ENCODE measurements at places on chromosomes 3 and 15.

GRCh38 chr3:20773320-20773984, 587.4 kb upstream of the SGO1 start:
- no peak for DNase-seq

- DNase-seq: no peak
Measured at GRCh38 chr3:109432833-109433232, 95.5 kb upstream of the DPPA4 start.

GRCh38 chr3:62665627-62666437, 209.4 kb downstream of the CADPS start:
- DNase-seq: peak; percentile 68

DNA sequence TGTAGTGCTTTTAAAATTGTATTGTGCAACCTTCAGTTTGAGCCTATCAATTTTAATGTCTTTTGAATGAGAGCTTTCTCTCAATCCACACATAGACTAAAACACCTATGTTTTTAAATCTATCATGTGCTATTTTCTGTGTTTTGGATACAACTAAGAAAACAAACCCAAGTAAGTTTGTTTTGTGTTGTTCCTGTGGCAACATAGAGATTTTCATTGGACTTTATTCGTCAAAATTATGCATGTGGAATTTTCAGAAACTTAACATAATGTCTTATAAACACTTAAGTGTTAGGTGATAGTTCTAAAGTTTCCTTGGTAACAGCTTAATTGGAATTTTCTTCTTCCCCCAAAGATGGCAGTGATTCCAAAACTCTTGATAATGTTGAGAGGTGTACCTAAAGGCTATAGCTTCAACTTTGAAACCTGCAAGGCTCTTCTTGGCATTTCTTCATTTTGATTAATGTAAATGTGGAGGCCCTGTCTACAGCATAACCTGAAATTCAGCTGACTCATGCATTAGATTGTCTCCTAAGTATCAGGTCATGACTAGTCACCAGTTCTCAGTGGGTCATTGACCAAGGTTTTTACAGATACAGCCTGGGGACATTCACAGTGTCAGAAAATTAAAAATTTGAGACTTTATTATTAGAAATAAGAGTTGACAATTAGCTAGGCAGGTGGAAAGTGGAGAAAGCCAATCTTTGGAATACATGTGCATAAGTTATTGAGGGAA, 44.4 kb downstream of the COL6A5 start:
- no peak for DNase-seq

GRCh38 chr3:134751831-134752230, 43.2 kb upstream of the EPHB1 start:
- no peak for DNase-seq

GRCh38 chr3:60610441-60611112, 640.7 kb downstream of the FHIT start:
- peak; percentile 30 for DNase-seq

GRCh38 chr15:70362886-70363285, 265.2 kb upstream of the TLE3 start:
- DNase-seq: peak; percentile 44

DNA sequence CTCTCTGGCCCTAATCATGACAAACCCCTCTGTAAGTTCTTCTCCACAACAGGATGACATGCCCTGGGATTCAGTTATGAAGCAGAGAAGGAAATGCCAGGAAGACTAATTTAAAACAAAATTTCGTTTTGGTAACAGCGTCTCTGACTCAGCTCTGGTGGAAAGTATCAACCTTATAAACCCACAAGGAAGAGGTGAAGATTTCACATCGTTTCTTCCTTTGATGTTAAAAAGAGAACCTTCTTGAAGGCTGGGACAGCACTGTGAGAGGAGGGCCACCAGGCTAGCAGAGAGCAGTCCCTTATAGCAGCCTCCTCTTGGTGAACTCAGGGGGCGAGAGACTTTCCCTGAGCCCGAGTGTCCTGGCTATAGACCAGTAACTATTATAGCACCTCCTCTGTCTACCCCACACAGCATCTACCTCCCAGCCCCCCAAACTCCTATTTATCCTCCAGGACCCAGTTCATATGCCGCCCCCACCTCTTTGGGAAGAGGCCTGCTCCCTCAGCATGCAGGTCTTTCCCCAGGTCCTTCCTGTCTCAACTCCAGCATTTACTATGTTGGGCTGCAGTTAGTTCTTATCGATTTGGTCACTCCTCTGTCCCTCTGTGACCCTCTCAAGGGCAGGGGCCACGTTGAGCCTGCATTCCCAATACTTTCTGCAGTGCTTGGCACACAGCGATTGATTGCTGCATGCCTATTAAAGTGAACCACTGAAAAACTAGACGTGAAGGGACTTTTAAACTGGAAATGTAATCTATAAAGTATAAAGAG, 321.5 kb upstream of the ICE2 start:
- DNase-seq: no peak

DNA sequence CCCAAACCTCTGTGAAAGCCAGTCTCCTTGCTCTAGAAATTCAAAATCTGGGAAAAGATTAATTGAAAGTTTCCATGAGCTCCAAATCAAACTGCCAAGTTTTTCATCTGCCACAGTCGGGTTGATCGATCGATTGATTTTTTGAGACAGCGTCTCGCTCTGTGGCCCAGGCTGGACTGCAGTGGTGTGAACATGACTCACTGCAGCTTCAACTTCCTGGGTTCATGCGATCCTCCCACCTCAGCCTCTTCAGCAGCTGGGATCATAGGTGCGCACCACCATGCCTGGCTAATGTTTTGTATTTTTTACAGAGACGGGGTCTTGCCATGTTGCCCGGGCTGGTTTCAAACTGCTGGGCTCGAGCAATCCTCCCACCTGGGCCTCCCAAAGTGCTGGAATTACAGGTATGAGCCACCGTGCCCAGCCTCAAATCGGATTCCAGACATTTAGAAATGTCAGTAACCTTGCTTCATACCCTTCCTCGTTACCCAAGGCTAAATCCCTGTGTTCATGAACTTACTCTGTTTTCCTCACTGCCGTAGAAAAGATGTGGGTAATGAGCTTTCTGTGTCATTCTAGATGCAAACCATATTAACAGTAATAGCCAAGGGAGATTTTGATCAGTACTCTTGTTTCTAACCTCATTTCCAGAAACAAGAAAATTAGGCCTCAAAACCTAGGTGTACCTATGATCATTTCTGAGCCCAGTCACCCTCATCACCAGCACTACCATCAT, 105.9 kb upstream of the AKAP13 start:
- DNase-seq: no peak

DNA sequence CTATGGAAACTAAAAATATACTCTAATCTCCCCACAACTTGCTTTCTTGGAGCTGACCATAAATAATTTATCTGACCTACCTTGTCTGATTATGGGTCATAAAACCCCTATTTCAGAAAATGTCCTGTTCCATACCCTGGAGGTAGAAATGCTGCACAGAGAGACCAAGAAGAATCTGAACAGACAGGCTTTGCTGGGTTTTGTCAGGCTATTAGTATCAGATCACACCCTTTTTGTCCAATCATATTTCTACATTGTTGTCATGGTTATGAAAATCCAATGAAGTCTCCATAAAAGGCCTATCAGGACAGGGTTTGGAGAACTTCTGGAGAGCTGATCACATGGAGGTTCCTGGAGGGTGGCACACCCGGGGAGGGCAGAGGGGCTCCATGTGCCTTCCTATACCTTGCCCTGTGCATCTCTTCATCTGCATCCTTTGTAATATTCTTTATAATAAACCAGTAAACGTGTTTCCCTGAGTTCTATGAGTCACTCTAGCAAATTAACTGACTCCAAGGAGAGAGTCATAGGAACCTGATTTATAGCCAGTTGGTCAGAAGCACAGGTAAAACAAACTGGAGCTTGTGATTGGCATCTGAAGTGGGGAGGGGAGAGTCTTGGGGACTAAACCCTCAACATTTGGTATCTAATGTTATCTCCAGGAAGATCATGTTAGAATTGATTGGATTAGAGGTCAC, 58.1 kb downstream of the NGLY1 start:
- DNase-seq: no peak

GRCh38 chr3:51311055-51311454, 74.0 kb upstream of the MANF start:
- no peak for DNase-seq

GRCh38 chr3:126528419-126528799, 4.5 kb downstream of the CHST13 start:
- no peak for DNase-seq

GRCh38 chr3:29335438-29335837, 54.6 kb downstream of the RBMS3 start:
- DNase-seq: peak; percentile 96

DNA sequence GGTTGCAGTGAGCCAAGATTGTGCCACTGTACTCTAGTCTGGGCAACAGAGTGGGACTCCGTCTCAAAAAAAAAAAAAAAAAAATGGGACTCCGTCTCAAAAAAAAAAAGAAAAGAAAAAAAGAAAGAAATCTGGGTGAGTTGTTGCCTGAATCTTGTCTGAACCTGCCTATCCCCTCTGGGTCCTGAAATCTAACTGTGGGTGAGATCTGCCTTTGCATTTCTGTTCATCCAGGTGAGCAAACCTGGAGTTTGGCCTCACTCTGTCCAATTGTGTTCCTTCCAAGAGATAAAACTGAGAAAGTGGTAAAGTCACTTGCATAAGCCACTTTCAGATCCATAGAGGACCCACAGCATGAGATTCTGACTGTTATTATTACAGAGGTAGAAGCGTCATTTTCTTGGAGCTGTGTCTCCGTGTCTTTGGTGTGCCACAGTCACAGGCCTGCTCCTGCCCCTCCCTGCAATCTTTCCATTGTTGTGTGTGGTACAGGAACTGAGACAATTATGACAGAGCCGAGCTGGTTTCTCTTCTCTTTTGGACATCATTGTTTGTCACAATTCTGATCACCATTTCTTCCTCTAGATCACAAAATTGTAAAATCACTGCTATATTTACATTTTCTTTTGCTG, 235.9 kb downstream of the LPP start:
- peak; percentile 39 for DNase-seq

GRCh38 chr3:144107923-144108322, 136.3 kb downstream of the DIPK2A start:
- no peak for DNase-seq

DNA sequence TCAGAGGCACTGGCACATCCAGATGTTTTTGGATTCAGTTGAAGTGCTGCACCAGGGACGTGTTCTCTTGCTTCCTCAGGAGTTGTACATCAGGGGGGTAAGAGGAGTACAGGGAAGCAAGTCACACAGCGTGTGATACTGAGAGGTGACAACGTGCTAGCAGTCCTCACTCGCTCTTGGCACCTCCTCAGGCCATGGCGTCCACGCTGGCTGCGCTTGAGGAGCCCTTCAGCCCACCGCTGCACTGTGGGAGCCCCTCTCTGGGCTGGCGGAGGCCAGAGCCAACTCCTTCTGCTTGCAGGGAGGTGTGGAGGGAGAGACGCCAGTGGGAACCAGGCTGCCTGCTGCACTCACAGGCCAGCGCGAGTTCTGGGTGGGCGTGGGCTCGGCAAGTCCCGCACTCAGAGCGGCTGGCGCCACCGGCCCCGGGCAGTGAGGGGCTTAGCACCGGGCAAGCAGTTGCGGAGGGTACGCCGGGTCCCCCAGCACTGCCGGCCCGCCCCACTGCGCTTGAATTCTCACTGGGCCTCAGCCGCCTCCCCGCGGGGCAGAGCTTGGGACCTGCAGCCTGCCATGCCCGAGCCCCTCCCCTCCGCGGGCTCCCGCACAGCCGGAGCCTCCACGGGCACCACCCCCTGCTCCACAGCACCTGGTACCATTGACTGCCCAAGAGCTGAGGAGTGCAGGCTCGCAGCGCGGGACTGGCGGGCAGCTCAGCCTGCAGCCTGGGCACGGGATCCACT, 64.5 kb downstream of the PLD1 start:
- no peak for DNase-seq

DNA sequence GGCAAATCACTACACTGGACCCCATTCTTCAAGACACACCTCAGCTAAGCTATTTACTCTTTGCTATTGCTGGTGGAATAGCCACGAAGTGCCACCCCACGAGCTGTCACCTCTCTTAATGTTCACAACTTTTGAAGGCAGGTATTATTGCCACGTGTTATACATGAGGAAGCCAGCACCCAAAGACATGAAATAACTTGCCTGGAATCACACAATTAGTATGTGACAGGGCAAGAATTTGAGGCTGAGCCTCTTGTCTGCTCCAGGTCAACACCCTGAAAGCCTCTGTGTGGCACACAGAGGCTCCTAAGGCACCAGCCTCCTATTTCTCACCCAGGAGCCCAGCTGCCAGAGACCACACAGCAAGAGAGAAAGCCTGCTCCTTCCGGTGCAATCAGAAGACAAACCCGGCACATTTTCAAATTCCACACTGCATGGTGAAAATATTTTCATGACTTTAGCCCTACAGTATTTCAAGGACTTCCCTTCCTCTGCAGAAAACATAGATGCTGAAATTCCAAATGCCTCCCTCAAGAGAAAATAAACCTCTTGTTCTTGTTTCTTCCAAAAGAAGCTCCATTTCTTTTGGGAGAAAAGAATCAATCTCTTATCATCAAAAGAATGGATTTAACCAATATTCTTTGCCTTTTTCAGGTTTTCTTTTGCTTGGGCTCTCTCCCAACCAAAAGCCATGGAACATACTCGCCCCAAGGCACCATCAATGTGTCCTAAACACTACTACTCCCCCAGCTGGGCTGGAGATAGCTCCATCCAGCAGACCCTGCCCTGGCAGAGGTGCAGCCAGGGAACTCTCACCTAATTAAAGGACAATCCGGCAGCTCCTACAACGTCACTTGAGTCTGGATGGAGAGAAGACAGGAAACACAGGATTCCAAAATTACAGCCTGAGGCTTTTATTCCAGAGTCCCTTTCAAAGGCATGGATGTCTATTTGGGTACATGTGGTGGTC, 84.7 kb upstream of the THBS1 start:
- peak; percentile 48 for DNase-seq

GRCh38 chr3:70840106-70840870, 527.9 kb upstream of the MDFIC2 start:
- DNase-seq: no peak

GRCh38 chr3:47802734-47803479, at the start of gene DHX30:
Gene DHX30 (plus strand): TSS chr3:47803138. CDS start chr3:47810684, 7,546 bp downstream.
- peak; percentile 93 for DNase-seq
